ENCODE measurements at places on chromosomes 16 and 17. TPM values are rescaled to one million over a fixed set of nuclear protein-coding genes. Genes with fewer than 3 reads are reported as not detected.

DNA sequence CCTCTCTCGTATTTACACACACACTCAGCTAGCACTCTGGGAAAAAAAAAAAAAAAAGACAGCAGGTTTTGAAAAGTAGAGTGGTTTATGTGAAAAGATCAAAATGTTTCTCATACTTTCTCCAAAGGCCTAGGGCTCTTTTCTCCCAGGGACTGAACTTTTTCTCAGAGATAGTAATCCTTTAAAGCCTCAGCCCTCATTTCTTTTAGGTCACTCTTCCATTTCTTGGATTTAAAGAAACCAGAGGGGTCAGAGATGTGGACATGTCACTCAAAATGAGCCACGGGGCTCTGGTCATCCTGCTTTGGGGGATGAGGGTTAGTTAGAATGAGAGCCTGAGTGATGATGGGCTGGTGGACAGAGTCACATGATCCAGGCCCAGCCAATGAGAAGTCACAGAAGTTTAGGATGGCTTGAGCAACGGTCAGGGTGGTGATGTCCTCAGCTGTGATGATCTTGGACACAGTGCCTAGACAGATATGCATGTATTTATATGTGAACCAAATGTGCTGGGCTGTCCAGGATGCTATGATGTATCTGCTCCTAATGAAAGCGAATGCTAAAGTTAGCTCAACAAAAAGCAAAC, 33.7 kb upstream of the AXIN2 start:
- DNase-seq: peak; percentile 59
- H3K36me3 ChIP-seq: no peaks in the 10 kb centered on the region
- H3K4me3 ChIP-seq: no peak overlapping the region
- H3K27me3 ChIP-seq: no peaks in the 10 kb centered on the region

- H3K4me1 ChIP-seq: no peaks in the 10 kb centered on the region
- H3K36me3 ChIP-seq: peaks cover 2% of the 10 kb centered on the region
- H3K27ac ChIP-seq: no peak overlapping the region
- H3K4me3 ChIP-seq: no peak overlapping the region
- H3K27me3 ChIP-seq: no peaks in the 10 kb centered on the region
Observed at GRCh38 chr17:2238432-2239169, 65.0 kb downstream of the SMG6 start.

DNA sequence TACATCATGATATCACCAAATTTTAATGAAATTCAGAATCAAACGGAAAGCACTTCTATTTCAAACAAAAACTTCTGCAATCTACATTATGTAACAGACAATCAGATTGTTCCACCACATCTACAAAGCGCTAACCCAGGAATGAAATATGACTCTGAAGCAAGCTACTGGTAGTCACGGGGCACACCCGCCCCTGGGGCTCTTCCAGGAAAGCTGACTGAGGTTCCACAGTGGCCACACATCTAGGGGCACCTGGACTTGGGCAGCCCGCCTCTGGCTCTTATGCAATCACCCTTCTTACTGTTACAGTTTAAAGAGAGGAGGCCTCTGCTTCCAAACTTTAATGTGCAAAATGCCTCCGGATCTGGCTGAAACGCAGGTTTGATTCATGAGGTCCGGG, 27.5 kb downstream of the ZCCHC14 start:
- no peaks in the 10 kb centered on the region for H3K27me3 ChIP-seq
- H3K4me3 ChIP-seq: no peak overlapping the region
- no peak for DNase-seq
- H3K27ac ChIP-seq: peak overlapping the region; percentile 21
- 0 out of 2 replicates have a peak, but pooled peaks cover 3% of the 10 kb centered on the region for H3K4me1 ChIP-seq

- no peaks in the 10 kb centered on the region for H3K4me1 ChIP-seq
- H3K36me3 ChIP-seq: no peaks in the 10 kb centered on the region
- DNase-seq: no peak
- H3K27ac ChIP-seq: no peak overlapping the region
Observed at GRCh38 chr16:51641191-51641765, 490.2 kb upstream of the SALL1 start.

DNA sequence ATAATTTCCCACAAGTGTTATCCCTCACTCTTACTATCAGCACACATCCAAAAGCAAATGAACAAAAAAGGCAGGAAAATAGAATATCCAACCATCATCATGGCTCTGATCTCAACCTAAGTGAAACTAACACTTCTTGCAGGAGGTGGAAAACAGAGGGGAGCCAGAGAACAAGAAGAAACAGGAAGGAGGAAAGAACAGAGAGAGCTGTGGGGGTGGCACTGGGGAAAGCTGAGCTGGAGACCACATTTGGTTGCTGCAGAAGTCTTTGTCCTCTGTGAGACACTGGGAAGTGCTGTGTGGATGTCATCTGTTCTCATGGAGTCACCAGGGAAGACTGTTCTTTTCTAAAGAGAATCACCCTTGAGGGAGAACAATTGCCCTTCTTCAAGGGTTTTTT, 34.7 kb downstream of the GRB7 start:
- H3K27me3 ChIP-seq: no peaks in the 10 kb centered on the region
- no peaks in the 10 kb centered on the region for H3K4me1 ChIP-seq
- H3K4me3 ChIP-seq: no peak overlapping the region
- DNase-seq: no peak
- H3K27ac ChIP-seq: no peak overlapping the region

- no peak for DNase-seq
- no peaks in the 10 kb centered on the region for H3K27me3 ChIP-seq
- no peak overlapping the region for H3K4me3 ChIP-seq
Observed at GRCh38 chr16:73713251-73713650, 583.4 kb upstream of the PSMD7 start.

GRCh38 chr17:80264205-80265075, 3.8 kb downstream of the RNF213 start:
- peaks cover 24% of the 10 kb centered on the region for H3K4me1 ChIP-seq
- 0 out of 2 replicates have a peak, but pooled peaks cover 1% of the 10 kb centered on the region for H3K36me3 ChIP-seq
- no peak overlapping the region for H3K4me3 ChIP-seq
- DNase-seq: no peak
- H3K27ac ChIP-seq: peak overlapping the region; percentile 23

DNA sequence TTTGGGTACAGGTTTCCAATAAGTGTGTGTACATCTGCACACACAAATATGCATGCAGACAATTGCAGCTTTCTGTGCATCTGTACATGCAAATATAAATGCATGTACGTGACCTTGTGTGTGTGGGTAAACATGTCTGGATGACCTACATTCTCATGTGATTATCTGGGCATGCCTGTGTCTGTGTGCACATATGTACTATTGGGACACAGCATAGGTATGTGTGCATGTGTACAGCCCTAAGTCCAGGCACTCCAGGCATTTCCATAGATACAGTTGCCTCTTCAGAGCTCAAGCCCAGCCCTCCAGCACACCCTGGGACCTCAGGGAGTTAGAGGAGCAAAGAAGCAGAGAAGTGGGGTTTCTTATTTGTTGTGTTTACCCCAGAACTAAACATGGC, 7.1 kb upstream of the GP2 start:
- no peak overlapping the region for H3K4me3 ChIP-seq
- no peaks in the 10 kb centered on the region for H3K27me3 ChIP-seq
- H3K4me1 ChIP-seq: no peaks in the 10 kb centered on the region
- H3K36me3 ChIP-seq: no peaks in the 10 kb centered on the region

DNA sequence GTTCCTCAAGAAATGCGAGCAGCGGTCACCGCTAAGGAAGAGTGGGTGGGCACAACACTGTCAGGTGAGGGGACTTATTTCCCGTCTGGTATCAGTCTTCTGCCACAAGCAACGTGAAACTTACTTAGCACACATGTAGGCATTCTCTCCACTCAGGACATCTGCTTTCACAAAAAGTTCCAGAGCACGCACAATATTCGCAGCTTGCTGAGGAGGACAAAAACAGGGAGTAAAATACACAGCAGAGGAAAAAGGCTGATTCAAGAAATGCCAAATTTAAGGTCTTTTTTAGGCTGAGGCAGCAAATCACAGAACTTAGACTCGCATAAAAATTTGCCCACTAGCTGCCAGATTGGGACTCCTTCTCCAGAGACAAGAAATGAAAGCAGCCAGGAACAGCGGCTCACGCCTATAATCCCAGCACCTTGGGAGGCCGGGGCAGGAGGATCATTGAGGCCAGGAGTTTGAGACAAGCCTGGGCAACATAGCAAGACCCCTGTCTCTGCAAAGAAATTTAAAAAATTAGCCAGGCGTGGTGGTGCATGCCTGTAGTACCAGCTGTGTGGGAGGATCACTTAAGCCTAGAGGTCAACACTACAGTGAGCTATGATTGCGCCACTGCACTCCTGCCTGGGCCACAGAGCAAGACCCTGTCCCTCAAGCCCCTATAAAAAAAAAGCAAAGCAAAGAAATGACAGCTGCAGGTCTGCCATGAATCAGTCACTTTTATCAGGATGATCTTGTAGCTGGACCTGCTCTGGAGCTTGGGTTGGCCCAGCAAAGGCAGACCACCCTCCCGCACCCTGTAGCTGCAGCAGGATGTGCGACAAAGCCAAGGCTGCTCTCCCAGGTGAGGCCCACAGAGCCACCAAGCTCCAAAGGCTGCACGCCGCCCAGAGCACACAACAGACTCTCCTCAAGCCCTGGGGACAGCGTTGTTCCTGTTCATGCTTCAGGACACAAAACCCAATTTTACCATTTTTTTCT, 20.5 kb downstream of the USP36 start:
- no peaks in the 10 kb centered on the region for H3K27me3 ChIP-seq
- DNase-seq: no peak
- no peaks in the 10 kb centered on the region for H3K4me1 ChIP-seq
- H3K4me3 ChIP-seq: no peak overlapping the region

DNA sequence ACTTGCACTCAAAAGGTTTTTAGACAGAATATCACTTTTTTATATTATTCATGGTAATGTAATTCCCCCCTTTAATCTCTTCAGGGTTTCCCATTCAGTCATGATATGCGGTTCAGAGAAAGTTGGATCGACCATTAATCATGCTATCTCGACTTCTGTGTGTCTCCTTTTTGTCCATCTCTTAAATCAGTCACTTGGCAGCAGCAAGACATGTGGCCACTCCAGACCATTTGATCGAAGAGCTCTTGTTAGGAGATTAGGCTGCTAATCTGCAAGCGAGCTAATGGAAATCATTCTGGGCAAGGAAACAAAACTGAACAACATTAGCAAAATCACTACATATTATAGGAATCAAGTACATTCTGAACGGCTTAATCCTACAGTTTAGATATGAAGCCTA, 449.9 kb downstream of the WWOX start:
- H3K36me3 ChIP-seq: no peaks in the 10 kb centered on the region
- DNase-seq: no peak

GRCh38 chr17:27323538-27324215, 29.8 kb downstream of the WSB1 start:
- H3K27me3 ChIP-seq: no peaks in the 10 kb centered on the region
- H3K4me3 ChIP-seq: no peak overlapping the region
- peak; percentile 71 for DNase-seq
- no peak overlapping the region for H3K27ac ChIP-seq

TMIGD1 gene
- not detected for total RNA-seq

ACAP1 gene
- total RNA-seq: not detected

SMIM36 gene
- not detected for total RNA-seq

NAGS gene
- 0.50 TPM for total RNA-seq

MT1M gene
- total RNA-seq: not detected

KRT15 gene
- 10.5 TPM for total RNA-seq

PRKCB gene
- total RNA-seq: not detected

TUBB3 gene
- 31.3 TPM for total RNA-seq

ELMO3 gene
- total RNA-seq: 27.8 TPM

MTMR4 gene
- total RNA-seq: 62.6 TPM
